ENCODE measurements at places on chromosomes 1 and 21.

- no peak for DNase-seq
Measured at GRCh38 chr1:32242341-32242851, 4.6 kb upstream of the FAM167B start.

DNA sequence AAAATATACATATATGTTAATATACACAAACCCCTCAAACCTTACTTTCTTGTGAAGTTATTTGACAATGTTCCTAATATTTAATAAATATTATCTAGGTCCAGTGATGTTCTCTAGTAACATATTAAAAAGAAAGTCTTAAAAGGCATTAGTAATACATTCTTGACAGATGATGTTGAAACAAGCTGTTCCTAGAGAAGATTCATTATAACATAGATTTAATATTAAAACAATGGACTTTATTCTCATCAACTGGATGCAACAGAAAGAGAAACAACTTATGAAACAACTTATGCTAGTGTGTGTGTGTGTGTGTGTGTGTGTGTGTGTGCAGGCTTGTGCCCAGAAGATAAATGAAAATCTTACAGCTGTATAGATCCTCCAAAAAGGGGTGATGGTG is 68.5 kb upstream of the PLXNA2 start:
- DNase-seq: no peak

DNA sequence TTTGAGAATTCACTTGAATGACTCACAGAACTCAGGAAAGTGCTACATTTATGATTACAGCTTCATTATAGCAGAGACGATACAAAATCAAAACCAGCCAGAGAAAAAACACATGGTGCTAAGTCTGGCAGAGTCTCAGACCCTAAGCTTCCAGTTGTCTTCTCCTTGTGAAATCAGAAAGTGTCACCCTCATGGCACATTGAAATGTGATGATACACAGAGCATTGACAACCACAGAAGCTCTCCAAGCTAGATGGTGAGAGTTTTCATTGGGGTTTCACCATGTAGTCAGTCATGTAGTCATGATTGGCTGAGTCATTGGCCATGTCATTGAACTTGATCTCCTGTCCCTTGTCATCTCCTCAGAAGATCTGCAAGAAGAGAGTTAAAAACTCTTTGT is 526.6 kb downstream of the MRPL39 start:
- DNase-seq: peak; percentile 47

GRCh38 chr1:181113059-181113641 is 24.6 kb downstream of the IER5 start:
- peak; percentile 48 for DNase-seq

GRCh38 chr1:204841798-204842197 is 28.9 kb upstream of the NFASC start:
- DNase-seq: no peak

- DNase-seq: peak; percentile 98
Measured at GRCh38 chr1:242427519-242427918, 97.0 kb downstream of the PLD5 start.

- DNase-seq: no peak
Measured at GRCh38 chr1:160244209-160244608, 18.1 kb downstream of the DCAF8 start.
